Stimulated activated CD4-positive, alpha-beta T cell treated with anti-CD3 and anti-CD28 coated beads, Interleukin-15, amount 100 ng/mL, for 1 hour (primary cell): ENCODE measurements at places on chromosomes 6 and 20.

GRCh38 chr20:45058168-45058850 is 42.6 kb downstream of the KCNS1 start:
- no peak for DNase-seq

- no peak for DNase-seq
Measured at GRCh38 chr6:116431964-116432595, 29.1 kb upstream of the CALHM6 start.

DNA sequence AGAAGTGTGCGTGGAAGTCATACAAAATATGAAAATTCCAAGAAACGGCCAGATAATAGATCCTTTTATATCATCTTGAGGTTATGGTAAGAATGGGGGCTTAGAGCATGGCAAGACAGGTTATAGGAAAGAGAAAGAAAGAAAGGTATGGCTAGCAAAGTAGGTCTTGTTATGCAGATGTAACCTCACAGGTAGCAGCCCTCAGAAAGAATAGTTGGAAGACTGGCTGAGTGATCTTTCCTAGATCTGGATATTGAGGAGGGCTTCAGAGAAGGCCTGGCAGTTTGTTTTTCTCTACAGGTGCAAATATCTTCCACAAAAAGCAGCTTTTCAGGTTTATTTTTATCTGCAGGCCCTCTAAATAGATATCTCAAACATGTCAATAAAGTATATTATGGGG is 679.5 kb downstream of the KHDRBS2 start:
- DNase-seq: no peak

- no peak for DNase-seq
Measured at GRCh38 chr6:37851997-37852524, 32.5 kb downstream of the ZFAND3 start.

GRCh38 chr6:43271103-43271815 is 26.8 kb upstream of the SLC22A7 start:
- no peak for DNase-seq

DNA sequence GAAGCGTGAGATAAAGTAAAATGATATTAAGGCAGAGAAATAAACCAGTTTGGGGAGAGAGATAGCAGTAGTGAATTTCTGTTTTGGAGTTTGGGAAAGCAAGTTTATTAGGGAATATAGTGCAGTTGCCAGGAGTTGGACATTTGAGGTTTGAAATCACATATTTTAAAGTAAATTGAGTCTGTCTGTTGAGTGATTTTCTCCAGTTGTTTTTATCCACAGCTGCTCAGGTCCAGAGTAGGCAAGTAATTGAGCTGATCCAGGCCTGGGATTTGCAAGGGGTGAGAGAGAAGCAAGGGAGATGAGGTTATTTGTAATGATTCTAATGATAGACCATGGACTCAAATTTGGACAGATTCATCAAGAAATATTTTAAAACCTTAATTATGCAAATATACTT is 481.9 kb downstream of the UTRN start:
- no peak for DNase-seq

DNA sequence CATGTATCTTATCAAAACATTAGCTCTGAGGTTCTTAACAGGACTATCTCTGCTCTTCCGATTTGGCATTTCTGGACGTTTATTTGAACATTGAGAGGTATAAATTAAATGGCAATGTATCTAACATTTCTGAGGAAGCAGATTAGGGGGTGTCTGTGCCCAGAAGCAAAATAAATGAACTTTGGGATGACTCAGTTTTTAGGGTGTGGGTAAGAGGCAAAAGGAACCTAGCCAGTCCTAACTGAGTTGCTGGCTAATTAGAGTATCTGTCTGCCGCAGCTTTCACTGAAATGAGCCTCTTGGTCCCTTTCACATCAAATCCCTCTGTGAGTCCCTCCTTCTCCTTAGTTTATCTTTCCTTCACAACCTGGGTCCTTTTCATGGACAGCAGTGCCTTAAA is 1.1 kb downstream of the RNF144B start:
- no peak for DNase-seq

DNA sequence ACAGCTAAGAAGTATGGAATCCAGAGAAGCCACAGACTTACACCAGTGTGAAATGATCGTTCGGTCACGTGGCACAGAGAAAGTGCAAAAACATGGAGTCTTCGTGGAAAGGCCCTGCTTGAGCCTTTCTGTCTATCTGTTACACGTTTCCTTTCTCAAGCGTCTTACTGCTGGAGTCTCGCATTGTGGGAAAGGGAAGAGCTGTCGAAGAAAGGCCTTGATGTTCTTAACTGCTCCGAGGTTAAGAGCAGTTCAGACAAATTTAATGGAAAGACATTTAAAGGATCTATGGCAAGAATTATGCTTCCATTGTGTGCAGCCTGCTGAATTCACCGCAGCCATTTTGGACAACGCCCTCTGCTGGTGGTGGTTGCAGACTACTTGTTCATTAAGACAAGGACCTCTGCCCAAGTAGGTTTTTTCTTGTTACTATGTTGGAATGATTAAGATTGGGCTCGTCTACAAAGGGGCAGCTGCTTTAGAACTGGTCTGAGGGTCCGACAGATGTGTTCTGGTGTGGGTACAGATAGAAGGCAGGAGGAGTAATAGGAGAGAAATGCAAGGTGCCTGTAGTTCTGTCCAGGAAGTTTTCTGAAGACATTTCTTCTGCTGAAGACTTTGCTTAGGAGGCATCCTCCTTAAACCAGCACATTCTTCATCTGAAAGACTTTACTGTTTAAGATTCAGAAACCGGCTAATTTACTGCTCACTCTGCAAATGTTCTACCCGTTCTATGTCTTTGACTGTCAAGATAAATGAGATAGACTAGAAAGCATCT is 24.7 kb upstream of the CCN6 start:
- peak; percentile 23 for DNase-seq

DNA sequence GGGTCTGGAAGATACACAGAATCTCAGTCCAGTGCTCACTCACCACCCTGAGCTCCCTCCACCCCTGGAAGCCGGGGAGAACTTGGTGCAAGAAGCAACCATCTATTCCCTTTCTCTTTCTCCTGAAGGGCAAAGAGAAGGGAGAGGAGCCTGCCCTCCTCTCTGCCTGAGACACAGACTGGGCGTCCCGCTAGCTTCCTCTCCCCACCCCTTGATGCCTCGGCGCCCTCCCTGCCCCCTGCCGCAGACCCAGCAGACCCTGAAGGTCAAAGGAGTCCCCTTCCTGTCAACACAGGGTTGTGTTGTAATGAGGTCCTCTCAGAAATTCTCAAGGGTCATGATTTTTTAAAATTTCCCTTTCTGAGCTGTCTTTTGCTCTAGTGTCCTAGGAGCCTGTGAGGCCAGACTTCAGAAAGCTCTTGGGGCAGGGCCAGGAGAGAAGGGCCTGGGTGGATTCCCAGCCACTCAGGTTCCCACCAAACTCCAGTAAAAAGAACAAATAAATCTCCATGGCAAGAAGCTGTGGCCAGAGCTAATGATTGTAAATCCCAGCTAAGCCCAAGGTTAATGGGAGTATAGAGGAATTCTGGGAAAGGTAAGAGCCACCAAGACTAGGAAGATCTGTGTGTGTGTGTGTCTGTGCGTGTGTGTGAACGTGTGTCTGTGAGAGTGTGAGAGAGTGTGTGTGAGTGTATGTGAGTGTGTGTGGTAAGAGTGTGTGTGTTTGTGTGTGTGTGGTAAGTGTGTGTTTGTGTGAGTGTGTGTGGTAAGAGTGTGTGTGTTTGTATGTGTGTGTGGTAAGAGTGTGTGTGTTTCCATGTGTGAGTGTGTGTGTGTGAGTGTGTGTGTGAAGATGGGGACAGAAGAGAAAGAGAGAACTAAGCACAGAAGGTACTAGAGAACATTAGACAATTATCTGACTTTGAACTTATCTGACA is 1.1 kb upstream of the JPH2 start:
- DNase-seq: no peak

GRCh38 chr6:15317934-15318902 is 72.3 kb downstream of the JARID2 start:
- DNase-seq: no peak

- DNase-seq: no peak
Measured at GRCh38 chr6:149217466-149217888, 100.0 kb upstream of the TAB2 start.

DNA sequence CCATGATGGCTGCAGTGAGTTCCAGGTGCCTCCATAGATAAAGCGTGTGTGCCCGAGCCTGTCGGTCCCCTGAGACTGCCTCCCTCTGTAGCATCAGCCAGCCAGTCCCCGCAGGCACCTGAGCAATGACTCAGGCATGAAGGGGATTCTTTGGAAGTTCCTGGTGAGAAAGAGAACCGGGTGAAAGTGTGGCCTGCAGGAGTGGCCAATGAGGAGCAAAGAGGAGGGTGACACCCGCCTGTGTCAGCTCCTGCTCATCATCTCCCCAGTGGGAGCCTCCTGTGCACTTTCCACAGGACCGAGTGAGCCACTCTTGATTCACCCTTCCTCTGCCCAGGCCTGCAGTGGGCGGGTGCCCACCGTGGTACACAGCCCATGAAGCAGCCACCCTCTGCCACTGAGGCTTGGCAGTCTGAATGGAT is 71.2 kb upstream of the PTPN1 start:
- DNase-seq: no peak

- no peak for DNase-seq
Measured at GRCh38 chr6:130288065-130288464, 65.3 kb upstream of the SAMD3 start.

DNA sequence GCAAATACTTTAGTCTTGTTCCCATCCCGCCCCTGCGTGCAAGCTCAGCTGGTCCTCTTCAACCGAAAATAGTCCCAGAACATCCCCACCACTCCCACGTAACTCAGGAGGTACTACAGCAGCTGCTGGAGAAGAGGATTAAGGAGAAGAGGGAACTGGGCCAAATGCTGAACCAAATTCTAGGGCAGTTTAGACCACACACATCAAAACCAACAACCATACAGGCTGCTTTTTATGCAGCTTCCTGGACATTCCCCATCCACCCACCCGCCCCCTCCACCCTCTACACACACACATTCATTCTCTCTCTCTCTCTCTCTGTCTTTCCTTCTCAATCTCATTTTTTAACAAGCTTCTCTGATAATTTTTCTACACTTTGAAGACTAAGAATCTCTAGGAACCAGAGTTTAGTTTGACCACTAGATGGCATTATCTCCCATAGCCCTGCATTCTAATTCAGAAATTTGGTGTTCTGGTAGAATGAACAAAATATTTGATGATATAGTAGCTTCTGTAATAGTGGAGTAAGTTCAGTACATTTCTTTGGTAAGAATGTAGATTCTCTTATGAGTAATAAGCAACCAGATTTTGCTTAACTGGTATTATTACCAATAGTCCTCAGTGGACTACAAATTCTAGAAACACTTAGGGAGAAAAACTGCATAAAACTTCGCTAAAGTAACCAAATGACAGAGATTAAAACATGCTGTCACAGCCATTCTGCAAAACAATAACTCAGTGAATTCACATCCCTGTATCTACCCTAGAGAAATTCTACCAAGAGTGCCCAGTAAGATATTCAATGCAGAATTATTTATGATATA is 52.1 kb upstream of the BEND6 start:
- DNase-seq: no peak

DNA sequence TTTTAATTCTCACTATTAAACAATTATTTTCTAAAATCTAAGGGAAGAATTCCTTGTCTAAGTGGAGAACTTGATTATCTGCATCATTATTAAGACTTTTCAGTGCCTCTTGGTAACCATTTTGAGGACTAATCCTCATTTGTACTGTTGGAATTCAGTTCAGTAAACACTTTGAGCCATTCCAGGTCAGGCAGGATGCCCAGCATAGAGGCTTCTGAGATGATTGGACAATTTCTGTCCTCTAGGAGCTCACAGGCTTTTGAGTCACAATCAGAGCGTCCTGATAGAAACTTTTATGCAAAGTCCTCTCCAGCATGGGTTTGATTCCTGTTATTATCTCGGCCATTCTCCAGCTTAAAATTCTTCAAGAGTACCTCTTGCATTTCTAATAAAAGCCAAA is 1304.6 kb downstream of the EPHA7 start:
- DNase-seq: no peak

DNA sequence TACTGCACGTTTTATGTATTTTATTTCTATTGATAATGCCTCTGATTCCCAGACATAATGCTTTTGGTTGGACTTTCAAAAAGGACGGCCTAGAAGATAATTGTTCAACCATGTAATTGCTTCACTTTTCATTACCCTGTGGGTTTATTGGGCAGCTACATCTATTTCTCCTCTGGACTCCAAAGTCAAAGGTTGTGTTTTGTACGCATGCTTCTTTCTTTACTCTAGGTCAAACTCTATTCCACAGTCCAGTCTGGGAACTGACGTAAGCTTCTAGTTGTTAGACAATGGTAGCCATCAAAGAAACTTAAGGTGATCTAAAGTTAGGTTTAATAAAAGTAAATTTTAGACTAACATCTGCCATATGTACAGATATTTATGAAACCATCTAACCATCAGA is 6.6 kb upstream of the SLC17A3 start:
- no peak for DNase-seq

DNA sequence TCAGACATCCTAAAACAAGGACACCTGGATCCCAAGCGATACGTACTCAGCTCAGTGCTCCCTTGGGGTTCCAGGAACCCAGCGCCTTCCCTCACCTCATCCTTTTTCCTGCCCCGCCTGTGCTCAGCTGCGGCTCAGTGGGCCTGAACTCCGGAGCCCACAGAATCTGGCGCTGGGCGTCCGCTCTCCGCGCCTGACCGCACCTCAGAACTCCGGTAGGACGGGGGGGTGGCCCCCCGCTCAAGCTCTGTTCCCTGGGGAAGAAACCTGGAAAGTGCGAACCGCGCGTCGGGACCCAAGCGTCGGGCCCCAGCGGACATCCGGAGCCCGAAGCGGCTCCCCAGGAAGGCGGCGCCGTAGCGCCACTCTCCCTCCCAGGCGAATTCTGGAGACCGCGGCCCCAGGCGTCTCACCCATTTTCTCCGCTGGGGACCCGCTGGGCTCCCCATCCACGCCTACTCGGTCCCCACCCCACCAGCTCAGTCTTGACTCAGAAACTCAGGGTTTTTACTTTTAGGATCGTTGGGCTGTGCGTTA is 336 bp upstream of the LY6G5C start:
- no peak for DNase-seq

- DNase-seq: no peak
Measured at GRCh38 chr6:37083243-37084138, 78.0 kb downstream of the FGD2 start.

DNA sequence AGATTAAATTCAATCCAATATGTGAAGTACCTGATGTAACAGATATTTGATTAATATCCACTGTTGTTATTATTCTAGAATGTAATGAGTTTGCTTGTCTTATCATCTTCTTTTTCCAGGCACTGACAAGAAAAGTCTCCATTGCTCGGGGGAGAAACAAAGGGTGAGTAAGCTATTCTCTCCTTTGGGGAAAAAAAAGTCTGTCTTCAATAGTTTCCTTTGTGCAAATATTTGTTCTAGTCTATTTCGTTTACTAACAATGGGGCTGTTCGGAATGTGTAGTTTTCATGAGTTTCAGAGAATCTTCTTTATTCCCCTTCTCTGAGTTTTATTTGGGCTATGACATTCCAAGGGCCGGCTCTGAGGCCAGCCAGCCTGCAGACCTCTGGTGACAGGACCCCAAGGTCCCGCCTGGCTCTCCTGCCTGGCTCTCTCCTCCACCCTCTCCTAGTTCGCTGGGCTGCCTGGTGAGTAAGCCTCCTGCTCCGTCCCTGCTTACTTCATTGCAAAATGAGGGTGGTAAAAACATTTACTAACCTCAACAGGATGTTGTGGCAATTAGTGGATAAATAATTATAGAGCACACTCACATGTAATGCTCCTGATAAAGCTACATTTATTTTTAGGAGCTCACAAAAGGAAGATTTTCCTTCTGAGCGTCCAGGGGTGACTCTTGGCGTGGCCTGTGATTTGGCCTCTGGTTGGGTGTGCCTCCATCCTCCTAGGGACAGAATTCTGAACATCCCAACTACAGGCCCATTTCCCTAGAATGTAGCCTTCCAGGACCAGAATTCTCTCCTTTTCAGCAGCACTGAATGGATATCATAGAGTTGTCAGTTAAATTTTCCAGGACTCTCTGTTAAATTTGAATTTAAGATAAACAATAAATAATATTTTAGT is 43.1 kb upstream of the SNX9 start:
- no peak for DNase-seq
